ENCODE measurements at places on chromosomes 6 and 20.

DNA sequence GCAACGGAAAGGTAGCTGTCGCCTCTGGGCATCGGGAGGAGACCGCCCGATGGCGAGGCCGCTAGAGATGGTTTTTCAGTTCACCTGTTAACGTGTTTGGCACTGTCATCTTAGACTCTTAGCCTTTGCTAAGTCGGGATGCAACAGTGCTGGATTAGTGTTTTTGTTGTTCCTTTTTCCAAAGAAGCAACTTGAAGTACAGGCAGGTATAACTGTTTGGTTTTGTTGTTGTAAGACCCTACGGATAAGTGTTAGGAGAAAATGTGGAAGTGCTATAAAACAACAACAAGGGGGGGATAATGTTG lies 723 bp downstream of the MANEA start:
- no peak for DNase-seq

DNA sequence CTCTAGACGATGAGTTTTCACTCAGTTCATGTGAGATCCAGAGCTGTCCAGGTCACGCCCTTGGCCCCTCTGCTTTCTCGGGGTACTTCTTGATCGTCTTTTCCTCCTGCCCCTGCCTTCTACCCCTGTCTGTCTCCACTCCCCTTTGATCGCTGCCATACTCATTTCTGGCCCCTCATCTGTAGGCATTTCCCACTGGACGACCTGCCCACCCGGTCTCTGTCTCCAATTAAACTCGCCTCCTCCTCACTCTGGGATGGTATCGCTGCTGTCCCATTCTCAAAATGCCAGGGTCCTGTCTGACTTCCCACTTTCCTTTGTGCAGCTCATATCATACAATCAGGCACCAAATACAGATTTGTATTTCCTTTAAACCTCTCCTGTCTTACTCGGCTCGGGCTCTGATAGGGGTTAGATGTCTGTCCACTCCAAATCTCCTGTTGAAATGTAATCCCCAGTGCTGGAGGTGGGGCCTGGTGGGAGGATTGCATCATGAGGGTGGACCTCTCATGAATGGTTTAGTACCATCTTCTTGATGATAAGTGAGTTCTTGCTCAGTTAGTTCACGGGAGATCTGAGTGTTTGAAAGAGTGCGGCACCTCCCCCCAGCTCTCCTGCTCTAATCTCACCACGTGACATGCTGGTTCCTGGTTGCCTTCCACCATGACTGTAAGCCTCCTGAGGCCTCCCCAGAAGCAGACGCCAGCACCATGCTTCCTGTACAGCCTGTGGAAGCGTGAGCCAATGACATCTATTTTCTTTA lies 3.5 kb upstream of the SYNJ2 start:
- no peak for DNase-seq

- no peak for DNase-seq
Measured at GRCh38 chr6:148713033-148713738, 33.6 kb upstream of the UST start.

- no peak for DNase-seq
Measured at GRCh38 chr6:77173472-77174074, 289.7 kb downstream of the HTR1B start.

- no peak for DNase-seq
Measured at GRCh38 chr6:80639181-80639629, 532.7 kb downstream of the BCKDHB start.

- DNase-seq, result no peak
Measured at GRCh38 chr20:49969946-49970345, 12.8 kb upstream of the SNAI1 start.

GRCh38 chr6:21986703-21987102 lies 310.1 kb downstream of the PRL start:
- DNase-seq, result no peak

DNA sequence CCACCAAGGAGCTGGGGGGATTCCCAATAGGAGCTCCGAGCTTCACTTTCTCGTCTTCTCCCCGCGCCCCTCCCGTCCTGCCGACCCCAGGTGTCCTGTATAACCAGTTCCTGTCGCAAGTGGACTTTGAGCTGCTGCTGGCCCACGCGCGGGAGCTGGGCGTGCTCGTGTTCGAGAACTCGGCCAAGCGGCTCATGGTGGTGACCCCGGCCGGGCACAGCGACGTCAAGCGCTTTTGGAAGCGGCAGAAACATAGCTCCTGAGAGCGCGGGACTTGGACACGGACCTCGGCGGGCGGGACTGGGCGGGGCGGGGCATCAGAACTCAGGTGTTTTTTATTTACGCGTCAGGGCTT lies 340 bp upstream of the VARS2 start:
- no peak for DNase-seq

DNA sequence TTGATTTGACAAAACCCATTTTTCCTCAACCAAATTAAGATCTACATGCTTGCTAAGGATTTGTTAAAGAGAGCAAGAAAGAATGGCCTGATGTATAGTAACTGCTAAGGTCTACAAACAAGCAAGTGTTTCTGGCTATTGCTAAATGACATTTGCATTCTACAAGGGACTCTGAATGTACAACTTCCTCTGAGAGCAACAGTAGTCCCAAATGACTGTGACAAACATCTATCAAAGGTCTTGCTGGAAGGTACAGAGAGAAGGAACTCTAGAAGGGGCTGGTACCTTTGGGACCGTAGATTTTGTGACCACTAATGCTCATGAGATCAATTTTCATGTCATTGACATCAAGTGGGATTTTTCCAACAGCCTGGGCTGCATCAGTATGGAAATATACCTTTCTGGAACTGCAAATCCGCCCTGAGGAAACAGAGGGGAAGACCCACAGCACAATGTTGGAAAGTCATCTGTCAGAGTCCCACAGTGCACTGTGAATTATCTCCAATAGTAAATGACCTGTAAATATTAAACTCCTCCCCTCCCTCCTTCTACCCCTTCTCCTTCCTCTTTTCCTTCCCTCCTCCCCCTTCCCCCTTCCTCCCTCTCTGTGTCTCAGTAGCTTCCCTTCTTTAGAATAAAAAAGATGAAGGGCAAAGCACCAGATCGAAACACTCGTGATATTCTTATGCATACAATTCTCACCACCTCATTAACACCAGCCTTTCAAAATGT lies 15.9 kb upstream of the CPNE1 start:
- no peak for DNase-seq

DNA sequence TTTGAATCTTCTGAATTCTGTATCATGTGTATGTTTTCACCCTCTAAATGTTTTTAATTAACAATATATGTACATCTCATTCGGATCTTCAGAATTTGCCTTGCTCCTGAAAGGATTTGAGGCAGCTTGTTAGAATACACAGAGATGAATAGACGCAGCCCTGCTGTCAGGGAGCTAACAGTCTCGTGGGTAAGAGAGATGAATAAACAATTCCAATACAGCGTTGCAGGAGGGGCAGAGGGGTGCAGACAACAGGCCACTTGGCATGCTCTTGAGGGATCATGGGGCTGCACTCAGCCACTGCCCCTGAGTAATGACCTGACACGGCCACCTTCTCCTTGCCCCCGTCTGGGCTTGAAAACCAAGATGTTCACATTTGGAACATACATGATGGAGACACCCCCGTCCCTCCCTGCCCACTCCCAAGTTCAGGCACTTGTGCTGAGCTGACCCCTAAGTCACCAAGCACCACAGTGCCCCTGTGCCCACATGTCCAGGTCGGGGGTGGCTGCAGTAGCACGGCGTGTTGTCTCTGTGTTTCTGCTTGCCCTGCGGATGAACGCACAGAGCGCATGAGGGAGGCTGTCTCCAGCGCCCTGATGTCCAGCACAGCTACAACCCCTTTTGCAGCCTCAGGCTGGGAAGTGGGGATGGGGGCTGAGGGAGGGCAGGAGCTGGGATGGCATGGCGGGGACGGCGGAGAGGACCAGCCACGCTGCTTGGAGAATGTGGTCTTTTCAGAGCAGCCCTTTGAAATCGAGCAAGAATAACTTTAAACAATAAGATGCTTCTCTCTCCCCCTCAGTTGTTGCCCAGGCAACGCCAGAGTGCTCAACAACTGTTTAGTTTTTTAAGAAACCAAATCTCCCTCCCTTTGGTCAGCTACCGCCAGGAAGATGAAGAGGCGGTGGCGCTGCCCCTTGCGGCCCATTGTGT lies 33.0 kb upstream of the CDH22 start:
- DNase-seq, result no peak

- DNase-seq, result no peak
Measured at GRCh38 chr6:7604003-7604402, 14.0 kb downstream of the SNRNP48 start.

- DNase-seq, result no peak
Measured at GRCh38 chr6:30931272-30931671, 698 bp downstream of the SFTA2 start.

- no peak for DNase-seq
Measured at GRCh38 chr20:45251884-45252560, 2.3 kb downstream of the SLPI start.

DNA sequence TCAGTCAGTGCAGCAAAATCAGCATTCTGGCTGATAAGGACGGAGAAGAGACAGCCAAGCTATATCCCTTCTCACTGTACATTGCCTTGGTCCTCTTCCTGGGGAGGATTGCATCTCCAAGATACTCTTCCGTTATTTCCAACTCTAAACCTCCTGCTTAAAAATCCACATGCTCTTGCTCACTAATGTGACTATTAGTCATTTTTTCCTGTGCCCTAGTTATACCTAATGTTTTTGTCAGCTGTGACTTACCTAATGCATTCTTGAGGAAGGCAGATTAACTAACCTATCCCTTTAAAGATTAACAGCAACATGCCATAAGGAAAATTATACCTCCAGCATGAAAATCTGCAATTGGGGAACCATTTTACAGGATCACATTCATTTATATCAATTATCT lies 317.6 kb downstream of the BTBD9 start:
- DNase-seq, result no peak

- no peak for DNase-seq
Measured at GRCh38 chr20:54633374-54634355, 158.3 kb downstream of the DOK5 start.

DNA sequence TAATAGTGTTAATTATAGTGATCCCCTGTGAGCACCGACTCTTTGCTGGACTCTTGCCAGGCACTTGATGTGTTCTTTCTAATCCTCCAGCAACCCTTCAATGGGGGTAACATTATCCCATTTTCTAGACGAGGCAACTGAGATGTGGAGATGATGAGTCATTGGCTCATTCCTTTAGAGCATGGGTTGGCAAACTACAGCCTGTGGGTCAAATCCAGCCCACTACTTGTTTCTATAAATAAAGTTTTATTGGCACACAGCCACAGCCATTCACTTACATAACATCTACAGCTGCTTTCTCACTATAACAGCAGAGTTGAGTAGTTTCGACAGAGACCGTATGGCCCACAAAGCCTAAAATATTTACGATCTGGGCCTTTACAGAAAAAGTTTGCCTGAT lies 249.5 kb upstream of the KCNG1 start:
- DNase-seq, result no peak

DNA sequence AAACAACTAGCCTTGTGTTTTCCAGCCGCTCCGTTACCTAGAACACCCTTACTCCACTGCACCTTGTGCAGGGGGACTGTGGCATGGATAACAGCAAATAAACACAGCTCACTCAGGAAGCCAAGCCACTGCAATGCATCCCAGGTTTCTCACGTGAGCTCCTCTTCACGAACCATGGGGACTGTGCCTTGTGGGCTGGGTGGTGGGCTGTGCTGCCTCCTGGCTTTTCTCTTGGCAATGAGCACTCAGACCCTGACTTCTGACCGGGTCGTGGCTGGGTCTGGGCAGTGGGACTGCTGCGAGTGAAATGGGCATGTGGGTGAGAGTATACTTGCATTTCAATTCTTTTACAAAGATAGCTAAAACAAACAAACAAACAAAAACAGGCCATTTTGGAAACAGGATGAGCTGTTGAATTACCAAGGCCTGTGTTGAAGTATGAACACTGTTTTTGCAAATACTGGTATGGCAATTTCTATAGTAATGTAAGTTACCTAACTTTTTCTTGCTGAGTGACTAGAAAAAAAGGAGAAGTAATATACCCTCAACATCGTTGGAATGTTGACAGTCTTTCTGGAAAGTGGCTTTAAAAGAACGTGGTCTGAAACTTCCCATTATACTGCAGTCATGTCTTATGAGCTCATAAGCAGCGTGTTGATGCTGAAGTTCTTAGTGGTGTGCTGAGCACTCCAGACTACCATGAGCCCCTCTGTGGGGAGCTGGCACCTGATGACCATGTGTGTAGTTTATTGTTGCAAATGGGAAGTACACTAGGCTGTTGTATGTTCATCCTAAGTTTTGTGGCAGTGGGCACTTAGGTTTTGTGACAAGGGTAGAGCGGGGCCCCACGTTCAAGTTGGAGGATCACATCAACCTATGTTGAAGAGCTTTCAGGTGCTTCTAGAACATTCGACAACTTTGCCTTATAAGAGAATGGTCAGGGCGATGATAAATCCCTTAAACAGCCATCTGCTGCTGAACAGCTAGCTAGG lies 120.4 kb downstream of the ARMC2 start:
- no peak for DNase-seq

- no peak for DNase-seq
Measured at GRCh38 chr6:39225946-39226437, 3.3 kb downstream of the KCNK5 start.

- DNase-seq, result no peak
Measured at GRCh38 chr20:32796383-32796948, 23.3 kb upstream of the MAPRE1 start.

- no peak for DNase-seq
Measured at GRCh38 chr20:50837532-50838321, 42.9 kb downstream of the BCAS4 start.

- DNase-seq, result no peak
Measured at GRCh38 chr6:36781669-36782068, 57.6 kb downstream of the CPNE5 start.

DNA sequence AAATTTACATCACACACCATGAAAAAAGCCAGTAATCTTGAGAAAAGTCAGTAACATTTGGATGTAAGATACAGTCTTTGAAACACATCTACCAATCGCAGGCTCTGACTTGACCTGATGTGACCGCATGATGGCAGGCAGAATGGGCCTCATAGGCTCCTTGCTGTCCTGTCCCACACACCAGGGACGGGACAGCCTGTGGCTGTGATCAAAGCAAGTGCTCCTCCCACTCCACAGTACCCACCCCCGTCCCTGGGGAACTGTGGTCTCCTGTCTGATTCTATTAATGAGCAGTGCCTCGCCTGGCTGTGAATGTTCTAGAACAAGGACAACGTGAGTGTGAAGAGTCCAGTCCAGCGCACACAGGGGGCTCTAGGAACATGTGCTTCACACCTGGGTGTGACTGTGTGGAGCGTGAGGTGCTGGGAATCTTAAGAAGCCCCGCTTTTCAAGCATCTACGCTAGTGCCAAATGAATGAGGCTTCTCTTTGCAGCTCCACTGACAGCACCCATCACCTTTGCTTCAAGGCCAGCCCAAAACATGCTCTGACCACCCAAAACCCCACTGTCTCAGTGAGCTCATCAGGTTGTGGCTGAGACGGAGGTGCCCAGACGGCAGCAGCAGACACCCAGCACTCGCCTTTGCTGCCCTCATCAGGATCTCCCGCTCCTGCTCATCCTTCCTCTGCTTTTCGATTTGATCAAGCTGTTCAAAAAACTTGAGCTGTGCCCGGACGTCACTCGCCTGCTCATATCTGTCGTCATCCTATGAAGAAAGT lies 67.1 kb downstream of the TAF4 start:
- no peak for DNase-seq

GRCh38 chr20:49833483-49833882 lies 20.9 kb downstream of the SLC9A8 start:
- no peak for DNase-seq

Data from C1 segment of cervical spinal cord (tissue), 14 donors.